ENCODE measurements at places on chromosomes 2 and 18.

- DNase-seq, result peak; percentile 62
Observed at GRCh38 chr2:236833501-236834073, 252.1 kb upstream of the COPS8 start.

- no peak for DNase-seq
Observed at GRCh38 chr2:74441690-74442482, at the start of gene RTKN. Gene RTKN (minus strand): TSS chr2:74441937. CDS start chr2:74441816, 121 bp downstream.

GRCh38 chr2:79099140-79099686 lies 11.4 kb upstream of the REG1B start:
- DNase-seq, result no peak

GRCh38 chr18:59954755-59955156 lies 55.0 kb downstream of the PMAIP1 start:
- DNase-seq, result peak; percentile 12

GRCh38 chr2:23420840-23421476 lies 36.0 kb downstream of the KLHL29 start:
- no peak for DNase-seq

- DNase-seq, result no peak
Observed at GRCh38 chr18:48839819-48840490, 110.8 kb downstream of the SMAD7 start.
